Lung microvascular endothelial cell (primary cell): ENCODE measurements at places on chromosomes 3 and 15.

- DNase-seq, result no peak
Measured at GRCh38 chr15:81281766-81282605, 42.0 kb downstream of the STARD5 start.

GRCh38 chr3:9102240-9102981 lies 139.1 kb upstream of the RAD18 start:
- DNase-seq, result no peak

DNA sequence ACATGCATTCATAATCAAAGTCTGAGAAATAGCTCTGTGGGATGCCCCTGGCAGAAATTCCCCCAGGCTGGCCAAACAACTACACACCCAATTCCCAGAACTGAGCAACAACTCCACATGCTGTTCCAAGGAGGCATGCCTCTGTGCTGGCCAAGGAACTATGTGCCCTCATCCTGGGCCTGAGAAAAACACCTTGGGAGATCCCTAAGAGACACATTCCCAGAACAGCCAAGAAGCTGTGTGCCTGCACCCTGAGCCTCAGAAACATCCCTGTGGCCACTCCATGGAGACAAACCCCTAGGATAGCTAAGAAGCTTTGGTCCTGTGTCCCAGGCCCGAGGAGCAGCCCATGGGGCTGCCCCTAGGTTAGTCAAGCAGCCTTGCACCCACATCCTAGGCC lies 92.3 kb upstream of the MME start:
- no peak for DNase-seq

GRCh38 chr3:13705702-13706280 lies 156.9 kb downstream of the FBLN2 start:
- no peak for DNase-seq

DNA sequence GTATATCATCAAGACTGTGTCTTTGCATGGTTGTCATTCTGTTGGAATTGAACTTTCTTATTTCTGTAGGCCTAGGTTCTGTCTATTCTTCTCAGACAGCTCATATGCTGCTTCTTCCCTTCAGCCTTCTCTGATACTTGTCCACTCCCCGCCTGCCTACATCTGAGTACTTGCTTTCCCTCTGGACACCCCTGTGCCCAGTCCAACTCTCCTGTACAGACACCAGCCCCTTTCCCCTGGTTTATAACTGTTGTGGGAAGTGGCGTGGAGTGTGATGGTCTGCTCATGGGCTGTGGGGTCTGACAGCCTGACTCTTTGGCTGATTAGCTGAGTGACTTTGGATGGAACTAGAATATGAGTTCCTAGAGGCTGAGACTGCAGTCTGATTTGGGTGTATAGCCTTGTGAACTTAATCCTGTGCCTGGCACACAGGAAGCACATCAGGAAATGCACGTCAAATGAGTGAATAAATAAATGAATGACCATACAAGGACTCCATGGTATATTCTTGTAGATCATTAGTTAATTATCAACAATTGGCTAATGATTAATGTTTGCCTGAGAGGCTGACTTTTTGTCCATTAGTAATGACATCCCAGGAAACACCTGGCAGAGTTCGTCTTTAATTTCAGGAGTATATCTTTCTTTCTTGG lies 11.8 kb downstream of the CACNA1D start:
- DNase-seq, result no peak

DNA sequence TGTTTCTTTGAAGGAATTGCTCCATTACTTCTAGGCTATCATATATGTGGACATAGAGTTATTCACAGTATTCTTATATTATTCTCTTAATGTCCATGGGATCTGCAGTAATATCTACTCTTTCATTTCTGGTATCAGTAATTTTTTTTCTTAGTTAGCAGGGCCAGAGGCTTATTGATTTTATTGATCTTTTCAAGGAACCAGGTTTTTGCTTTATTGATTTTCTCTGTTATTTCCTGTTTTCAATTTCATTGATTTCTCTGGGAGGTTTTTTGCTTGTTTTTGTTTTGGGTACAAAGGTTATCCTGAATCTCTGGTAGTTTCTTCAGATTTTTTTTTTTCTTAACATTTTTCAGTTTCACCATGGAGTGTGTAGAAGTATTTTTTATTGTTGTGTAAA lies 60.1 kb upstream of the AP4E1 start:
- DNase-seq, result no peak

GRCh38 chr3:68256635-68257223 lies 602.3 kb upstream of the SUCLG2 start:
- no peak for DNase-seq

GRCh38 chr3:151584566-151584965 lies 123.7 kb upstream of the IGSF10 start:
- peak; percentile 14 for DNase-seq

DNA sequence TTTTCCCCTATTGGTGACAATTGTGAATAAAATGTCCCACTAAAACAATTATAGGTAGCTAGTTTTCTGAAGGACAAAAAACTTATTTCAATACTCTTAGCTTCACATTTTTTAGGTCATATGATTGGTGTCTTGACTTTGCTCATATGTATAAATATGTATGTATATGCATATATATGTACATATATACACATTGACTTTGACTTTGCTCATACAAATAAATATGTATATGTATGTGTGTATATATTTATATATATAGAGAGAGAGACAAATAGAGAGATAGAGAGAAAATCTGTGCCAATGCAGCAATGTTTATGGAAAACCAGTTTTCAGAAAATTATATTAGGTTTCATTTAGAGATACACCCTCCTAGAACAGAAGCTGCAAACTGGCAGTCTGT lies 5.7 kb downstream of the MDFIC2 start:
- no peak for DNase-seq

- no peak for DNase-seq
Measured at GRCh38 chr3:44117239-44117638, 124.4 kb upstream of the TOPAZ1 start.

DNA sequence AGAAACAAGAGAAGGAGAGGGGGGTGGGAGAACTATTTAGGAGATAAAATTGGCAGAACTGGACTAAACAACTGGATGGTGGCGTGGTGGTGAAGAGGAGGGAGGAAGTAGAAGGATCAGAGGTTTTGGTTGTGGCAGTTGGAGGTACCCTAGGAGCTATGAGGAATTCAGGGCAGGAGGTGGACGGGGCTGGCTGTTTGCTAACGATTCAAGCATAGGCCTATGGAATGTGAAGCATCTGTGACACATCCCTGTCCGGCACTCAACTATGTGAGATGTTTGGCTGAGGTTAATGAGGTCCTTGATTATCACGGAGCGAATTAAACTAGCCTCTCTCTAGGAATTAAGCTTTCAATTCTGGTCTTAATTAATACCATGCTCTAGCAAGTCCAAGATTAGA lies 13.5 kb downstream of the TARS3 start:
- DNase-seq, result no peak

DNA sequence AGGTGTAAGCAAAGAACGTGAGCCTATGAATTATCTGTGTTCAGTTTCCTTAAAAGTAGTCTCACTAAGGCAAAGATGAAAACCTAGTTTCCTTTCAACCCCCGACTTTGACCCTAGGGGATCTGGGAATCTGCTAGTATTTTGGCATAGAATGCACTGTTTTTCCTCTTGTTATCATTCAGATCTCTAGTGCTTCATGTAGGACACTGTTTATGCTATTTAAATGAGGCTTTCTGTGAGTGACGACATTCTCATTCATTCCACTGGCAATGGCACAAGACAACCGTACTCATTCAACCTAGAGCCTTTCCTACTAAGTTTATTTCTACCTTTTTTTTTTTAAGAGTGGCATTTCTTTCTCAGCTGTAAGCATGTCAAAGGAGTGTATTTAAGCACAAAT lies 67.0 kb downstream of the CHAC1 start:
- peak; percentile 50 for DNase-seq

DNA sequence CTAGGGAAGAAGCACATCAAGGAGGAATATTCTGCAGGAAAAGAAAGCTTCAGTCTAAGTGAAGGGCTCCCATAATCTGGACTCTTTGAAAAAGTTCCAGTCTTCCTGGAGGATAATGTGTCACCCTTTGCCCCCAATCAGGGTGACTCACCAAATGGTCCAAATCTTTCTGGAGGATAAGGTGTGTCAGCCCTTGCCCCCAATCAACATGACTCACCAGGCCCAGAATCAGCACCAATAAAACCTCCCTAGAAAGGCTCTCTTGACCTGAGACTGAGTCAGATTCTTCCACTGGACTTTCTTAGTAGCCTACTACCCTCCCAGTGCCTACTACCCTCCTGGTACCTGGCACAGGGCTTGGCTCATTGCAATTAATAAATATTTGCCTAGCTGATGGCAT lies 9.5 kb upstream of the ARL14 start:
- peak; percentile 63 for DNase-seq

DNA sequence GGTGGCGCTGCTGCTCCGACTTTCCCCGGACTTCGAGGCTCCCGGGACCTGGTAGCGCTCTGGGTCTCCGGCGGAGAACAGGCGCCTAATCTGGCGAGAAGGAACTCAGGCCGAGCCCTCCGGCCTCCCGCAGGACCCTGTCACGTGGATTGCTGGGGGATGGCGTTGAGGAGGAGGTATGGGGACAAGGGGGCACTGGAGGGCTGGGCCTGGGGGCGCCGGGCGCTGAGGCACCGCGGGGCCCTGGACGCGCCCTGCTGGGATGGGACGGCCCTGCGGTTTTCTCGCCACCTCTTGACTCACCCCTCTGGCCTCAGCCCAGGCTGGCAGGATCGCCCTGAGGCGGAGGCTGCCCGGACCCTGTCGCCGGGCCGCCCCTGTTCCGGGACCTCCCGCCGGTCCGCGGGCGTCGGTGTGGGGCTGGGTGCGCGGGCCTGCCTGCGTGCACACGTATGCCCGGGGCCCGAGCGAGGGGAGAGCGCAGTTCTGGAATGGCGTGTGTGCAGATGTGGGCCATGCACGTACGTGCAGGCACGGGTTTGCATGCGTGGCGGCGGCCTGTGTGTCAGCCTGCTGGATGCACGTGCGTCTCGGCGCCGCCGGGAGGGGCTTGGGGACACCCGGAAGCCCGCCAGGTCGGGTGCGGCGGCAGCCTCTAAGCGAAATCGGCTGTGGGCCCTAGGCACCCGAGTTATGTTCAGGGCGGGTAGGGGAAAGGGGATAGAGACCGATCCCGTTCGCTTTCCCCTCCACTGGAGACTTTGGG lies 752 bp downstream of the C15orf39 start:
- peak; percentile 80 for DNase-seq

DNA sequence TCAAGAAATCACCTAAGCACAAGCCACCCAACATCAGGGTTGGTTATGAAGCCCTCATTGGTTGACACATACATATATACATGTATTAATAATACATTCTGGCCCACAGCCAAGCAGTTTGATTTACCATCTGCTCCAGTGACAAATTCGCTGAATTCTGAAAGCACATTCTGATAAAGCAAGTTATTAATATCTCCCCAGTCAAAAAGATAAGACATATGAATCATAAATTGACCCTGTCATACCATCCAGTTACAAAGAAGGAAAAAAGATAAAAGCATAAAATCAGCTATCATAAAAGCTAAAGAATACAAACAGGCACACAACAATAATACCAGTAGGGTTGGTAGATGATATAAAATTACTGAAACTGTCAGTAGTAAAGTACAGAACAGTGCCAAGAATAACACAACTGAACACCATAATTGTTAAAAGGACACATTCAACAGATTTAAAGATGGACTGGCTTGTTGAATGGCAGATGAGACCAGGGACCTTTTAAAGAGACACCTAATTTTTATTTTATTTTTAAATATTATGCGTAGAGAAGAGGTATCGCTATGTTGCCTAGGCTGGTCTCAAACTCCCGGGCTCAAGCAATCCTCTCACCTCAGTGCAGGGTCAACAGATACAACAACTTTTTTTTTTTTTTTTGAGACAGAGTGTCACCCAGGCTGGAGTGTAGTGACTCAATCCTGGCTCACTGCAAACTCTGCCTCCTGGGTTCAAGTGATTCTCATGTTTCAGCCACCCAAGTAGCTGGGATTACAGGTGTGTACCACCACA lies 7.7 kb downstream of the SNX4 start:
- DNase-seq, result peak; percentile 81

- no peak for DNase-seq
Measured at GRCh38 chr15:85313339-85313738, 67.1 kb upstream of the AKAP13 start.

DNA sequence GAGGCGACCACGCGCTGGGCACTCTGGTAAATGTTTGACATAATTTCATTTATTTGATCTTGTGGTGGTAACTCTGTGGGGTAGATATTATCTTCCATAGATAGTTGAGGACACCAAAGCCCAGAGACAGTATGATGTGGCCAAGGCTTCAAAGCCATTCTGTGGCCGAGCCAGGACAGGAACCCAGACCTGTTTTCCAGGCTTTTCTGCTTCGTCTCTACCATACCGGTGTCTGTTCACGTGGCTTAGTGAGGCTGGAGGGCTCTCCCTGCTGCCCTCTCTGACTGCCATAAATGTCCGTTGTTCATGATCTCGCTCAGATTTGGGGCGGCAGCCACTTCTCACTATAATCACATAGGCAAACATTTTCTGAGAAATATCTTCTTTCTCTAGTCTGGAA lies 134.7 kb downstream of the PEX5L start:
- no peak for DNase-seq

DNA sequence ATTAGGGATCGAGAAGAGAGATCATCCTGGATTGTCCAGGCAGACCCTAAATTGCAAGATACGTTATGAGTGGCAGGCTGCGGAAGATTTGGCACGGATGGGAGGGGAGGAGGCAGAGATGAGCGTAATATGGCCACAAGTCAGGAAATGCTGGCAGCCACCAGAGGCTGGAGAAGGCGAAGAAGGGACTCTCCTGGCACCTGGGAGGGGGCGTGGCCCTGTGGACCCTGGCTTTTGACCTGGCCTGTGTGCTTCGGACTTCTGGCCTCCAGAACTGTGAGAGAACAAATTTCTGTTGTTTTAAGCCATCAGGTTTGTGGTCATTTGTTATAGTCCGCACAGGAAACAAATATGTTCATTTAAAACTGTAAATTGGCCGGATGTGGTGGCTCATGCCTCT lies 31.9 kb upstream of the IGF1R start:
- no peak for DNase-seq

DNA sequence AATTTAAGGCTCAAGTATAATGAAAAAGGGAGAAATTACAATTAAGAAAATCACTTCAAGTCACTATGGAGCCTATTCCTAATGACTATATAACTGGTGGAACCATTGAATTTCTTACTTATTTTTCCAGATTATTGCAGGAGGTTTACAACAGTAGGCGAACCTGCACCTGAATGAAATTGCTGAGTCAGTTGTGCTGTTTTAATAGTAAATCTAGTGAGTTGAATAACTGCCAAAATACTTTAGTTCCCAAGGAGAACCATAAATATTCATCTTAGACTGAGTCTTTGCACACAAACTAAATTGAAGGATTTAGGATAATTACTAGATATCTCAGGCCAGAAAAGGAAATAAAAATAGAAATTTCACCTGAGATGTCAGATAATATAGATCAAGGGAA lies 1052.8 kb downstream of the NAALADL2 start:
- no peak for DNase-seq
